AG09319 (cell line): ENCODE measurements at places on chromosomes 2 and 18.

GRCh38 chr2:60699617-60700016, 56.5 kb upstream of the PAPOLG start:
- DNase-seq: no peak

DNA sequence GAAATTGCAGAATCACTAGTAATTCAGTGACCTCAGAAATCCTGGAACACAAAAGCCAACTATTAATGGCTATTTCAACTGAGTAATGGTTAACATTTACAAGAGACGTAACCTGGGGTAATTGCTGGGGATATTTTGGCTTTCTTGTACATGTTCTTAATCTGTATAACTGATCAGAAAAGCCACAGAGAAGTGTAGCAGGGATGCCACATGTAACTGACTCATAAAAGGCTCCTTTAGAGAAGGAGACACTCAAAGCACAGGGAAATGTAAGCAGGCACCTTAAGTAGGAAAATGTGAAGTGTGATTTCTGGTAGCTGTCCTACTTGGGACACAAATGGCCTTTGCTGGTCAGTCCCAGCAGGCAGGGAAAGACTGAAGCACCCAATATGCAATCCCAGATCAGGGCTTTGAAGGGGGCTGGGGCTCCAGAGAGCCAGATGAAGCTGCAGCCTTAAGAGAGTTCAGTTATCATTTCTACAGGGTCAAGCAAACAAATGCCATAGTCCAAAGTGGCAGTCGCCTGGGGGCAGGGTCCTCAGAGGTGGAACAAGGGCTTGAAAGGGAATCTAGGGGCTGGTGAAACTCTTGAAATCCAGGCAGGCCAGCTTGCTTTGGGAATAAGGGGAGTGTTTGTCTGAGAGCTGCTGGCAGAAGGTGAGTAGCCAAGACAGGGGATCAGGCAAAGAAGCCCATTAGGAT, 7.2 kb upstream of the SPOPL start:
- no peak for DNase-seq

DNA sequence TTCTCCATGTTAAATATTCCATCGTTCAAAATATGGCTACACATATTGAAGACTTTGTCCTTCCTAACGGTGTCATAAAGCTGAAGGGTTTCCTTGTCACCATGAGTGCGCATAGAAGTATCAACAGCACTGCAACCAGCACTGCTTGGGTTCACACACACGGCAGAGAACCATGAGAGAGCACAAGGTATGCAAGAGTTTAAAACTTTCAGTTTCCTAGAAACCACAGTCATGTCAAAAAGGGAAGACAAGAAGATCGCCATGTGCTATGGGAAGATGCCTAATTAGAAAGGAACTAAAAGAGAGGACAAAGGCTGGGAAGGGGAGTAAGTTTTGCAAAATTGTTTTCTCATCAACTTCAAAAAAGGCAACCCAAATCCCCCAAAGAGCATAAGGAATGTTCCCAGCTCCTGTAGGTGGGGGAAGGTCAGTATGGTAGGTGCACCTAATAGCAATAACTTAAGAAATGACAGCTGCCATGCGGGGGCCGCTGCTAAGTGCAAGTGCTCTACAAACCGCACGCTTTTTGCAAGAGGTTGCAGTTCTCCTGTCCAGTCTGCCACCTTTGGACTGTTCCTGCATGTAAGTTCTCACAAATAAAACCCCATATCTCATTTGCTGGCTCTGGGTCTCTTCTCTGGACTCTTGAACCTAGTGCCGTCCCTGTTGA, 136.8 kb downstream of the TMEM163 start:
- DNase-seq: no peak

DNA sequence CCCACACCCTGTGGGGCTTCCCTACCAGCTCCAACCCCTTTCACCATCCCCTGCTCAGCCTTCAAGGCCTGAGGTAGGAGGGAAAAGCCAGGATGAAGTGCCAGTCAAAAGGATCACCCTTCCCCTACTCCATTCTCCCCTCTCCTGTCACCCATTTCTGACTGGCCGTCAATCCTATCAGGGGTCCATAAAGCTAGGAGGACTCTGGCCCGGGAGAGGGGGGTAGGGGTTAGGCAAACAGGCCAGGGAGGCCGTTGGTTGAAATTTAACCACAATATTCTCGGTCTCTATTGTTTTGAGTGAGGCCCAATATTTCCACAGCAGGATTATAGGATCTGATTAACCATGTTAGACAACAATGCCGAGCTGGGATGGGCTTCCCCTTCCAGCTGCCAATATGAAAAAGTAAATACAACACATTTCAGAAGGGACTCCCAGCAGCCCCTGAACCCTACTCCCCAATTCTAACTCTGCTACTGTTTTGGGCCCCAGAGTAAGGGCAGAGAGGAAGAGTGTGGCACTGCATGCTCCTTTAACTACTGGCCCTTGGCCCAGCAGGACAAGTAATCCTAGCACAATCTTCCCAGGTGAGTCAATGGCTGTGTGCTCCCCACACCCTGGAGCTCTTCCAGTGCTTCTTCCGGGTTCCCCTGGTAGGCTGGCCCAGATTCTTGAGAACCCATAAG, 10.6 kb upstream of the IHH start:
- no peak for DNase-seq

- DNase-seq: no peak
These were observed 3.1 kb upstream of the SP5 start for GRCh38 chr2:170711774-170712652.

DNA sequence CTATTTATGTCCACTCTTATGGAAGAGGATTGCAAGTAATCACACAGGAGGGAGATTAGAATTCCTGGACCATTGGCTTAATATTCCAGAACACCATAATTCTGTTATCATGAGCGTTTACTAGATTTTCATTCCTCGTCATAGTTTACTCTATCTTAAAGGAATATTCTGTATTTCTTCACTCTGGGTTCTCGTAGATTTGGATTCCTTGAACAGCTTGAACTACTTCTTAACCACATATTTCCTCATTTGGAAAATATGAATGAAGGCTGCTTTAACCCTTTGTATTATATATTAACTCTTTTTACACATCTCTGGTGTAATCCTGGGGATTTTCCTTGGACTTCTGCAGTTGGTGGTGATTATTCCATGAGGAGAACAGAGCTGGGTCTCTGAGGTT, 46.3 kb upstream of the CCBE1 start:
- no peak for DNase-seq

- DNase-seq: no peak
These were observed 173.1 kb upstream of the ID2 start for GRCh38 chr2:8508766-8509165.

DNA sequence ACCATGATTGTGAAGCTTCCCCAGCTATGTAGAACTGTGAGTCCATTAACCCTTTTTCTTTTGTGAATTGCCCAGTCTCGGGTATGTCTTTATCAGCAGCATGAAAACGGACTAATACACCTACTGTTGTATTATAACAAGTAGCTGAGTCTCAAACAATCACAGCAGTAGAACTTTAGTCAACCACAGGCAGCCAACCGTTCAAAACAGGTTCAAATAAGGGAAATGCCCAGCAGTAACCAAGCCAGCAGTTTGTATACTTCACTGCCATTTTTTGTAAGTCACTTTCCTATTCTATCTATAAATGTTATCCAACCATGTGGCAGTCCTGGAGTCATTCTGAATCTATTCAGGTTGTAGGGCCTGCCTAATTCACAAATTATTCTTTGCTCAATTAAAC, 1560.6 kb upstream of the SLC39A10 start:
- DNase-seq: no peak

GRCh38 chr2:28748176-28748575, 3.5 kb upstream of the PPP1CB start:
- no peak for DNase-seq

- no peak for DNase-seq
These were observed 44.1 kb downstream of the ERBB4 start for GRCh38 chr2:212494418-212495020.

GRCh38 chr18:40985436-40985835, 969.6 kb upstream of the PIK3C3 start:
- no peak for DNase-seq

- no peak for DNase-seq
These were observed 271.7 kb upstream of the FN1 start for GRCh38 chr2:215707608-215708007.

GRCh38 chr2:41498781-41499180, 549.0 kb upstream of the PKDCC start:
- DNase-seq: no peak
